CD8-positive, alpha-beta T cell (primary cell): ENCODE measurements at places on chromosomes 16 and 17.
A peak's percentile ranks its signal among the peaks of the same experiment; 100 is the strongest.

DNA sequence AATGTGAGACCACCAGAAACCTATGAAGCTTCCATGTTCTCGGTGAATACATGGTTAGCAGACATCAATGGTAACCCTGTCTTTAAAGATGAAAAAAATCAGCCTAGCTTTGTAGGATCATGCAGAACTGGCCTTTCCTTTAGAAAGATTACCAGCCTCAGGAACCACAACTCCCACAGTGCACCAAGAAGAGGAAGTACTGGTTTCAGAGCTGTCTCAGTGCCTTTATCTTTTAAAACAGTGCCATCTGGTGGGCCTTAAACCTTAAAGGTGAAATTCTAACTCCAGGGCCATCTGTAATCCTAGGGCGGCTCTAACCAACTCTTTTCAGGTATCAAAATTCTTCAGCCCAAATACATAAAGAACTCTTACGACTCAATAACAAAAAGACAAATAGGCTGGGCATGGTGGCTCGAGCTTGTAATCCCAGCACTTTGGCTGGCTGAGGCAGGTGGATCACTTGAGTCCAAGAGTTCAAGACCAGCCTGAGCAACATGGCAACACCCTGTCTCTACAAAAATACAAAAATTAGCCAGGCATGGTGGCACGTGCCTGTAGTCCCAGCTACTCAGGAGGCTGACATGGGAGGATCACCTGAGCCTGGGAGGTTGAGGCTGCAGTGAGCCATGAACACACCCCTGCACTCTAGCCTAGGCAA lies 5.4 kb downstream of the ATPAF2 start:
- DNase-seq: peak; percentile 80

DNA sequence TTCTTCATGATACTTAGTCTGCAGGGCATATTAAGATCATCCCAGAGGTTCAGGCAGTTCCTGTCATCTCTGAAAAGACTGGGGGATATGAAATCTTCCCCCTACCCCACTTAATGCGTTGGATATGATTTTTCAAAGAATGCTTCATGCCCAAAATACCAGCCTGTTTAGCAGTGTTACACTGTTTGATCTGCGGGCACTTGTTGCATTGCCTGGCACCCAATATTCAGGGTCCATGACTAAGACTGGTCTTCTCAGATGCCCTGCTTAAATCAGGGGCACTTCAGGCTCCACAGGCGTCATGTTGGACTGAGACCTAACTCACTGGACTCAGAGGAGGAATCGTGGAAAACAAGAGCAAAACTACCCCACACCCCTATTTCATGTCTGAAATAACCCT lies 6.4 kb upstream of the RASL10B start:
- no peak for DNase-seq

GRCh38 chr16:13873835-13874438 lies 46.0 kb upstream of the ERCC4 start:
- DNase-seq: no peak

- no peak for DNase-seq
Observed at GRCh38 chr16:77912617-77913016, 109.7 kb upstream of the CLEC3A start.

DNA sequence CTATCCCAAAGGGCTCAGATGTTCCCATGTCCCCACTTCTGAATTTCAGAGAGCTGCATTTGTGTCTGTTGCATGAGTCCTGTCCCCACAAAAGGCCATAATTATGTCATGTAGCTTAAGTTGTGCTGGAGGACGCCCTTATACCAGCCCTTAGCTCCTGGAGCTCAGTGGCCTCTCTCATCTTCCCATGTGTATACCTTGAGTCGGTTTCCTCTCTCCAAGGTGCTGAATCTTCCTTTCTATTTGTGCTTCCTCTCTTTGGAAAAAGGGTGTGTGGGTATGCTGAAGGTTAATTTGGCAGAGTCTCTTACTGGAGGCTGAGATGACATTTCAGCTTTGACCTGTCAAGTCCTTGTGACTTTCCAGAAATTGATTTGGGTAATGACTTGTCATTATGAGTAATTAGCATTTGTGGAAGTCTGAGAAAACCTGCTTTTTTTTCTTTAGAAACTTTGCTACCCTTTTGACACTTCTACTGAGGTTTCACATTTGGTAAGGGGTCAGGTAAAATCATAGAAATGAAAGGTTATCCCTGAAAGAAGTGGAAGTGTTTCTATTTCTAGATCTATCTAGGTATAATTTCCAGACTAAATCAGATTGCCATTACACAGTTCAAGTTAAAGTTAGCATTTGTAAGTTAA lies 185.4 kb downstream of the ABCC12 start:
- DNase-seq: no peak

DNA sequence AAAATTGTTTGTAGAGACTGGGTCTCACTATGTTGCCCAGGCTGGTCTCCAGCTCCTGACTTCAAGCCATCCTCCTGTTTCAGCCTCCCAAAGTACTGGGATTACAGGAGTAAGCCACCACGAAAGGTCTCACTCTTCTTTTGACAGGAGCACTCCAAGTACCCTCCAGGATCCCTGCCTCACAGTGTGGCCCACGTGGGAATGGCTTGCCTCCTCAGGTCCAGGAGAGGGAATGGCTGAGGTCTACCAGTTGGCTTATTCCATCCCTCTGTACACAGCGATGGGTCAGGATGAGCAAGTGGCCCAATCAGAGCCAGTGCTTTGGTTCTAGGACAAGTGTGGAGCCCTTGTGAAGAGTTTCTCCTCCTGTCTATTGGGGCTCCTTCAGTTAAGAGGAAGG lies 73.7 kb upstream of the ZNF423 start:
- DNase-seq: no peak

- no peak for DNase-seq
Observed at GRCh38 chr17:882827-883585, 96.6 kb downstream of the NXN start.

DNA sequence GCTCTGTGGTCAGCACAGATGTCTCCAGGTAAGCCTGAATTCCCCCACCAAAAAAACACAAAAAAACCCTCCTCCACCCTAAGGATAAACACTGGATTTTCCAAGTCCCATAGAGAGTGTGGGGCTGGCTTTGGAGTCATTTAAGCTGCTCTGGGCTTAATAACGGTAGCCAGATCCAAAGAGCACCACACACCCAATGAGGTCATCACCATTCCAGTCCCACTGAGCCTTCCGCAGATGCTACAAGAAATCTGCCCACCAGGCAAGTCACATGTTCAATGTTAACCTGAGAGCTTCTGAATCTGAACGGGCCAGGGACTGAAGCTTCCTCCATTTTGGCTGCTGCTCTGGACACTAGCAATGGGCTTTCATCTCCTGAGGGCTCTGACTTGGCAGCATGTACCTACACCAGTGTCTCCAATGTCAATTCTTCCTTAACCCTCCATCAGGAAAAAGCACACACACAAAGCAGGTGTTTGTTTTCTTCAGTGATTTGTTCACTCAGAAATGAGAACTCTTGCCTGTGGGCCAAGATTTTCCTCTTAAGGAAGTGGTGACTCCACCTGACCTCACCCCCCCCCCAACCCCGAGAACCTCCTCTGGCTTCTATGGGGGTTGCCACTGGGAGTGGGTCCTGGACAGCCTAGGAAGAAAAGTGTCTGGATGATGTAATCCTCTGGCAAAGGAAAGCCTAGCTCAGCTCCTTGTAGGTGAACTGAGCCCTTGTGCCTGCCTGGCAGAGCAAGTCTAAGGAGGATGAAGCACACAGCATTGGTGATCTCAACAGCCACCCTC lies 220.1 kb downstream of the FOXL1 start:
- no peak for DNase-seq

GRCh38 chr17:72119873-72120641 lies 763 bp upstream of the SOX9 start:
- DNase-seq: no peak
